ENCODE measurements at places on chromosomes 6 and 20. TPM values are rescaled to one million over a fixed set of nuclear protein-coding genes. Genes with fewer than 3 reads are reported as not detected.

Gene CST7
- 1.8 TPM for total RNA-seq

DNA sequence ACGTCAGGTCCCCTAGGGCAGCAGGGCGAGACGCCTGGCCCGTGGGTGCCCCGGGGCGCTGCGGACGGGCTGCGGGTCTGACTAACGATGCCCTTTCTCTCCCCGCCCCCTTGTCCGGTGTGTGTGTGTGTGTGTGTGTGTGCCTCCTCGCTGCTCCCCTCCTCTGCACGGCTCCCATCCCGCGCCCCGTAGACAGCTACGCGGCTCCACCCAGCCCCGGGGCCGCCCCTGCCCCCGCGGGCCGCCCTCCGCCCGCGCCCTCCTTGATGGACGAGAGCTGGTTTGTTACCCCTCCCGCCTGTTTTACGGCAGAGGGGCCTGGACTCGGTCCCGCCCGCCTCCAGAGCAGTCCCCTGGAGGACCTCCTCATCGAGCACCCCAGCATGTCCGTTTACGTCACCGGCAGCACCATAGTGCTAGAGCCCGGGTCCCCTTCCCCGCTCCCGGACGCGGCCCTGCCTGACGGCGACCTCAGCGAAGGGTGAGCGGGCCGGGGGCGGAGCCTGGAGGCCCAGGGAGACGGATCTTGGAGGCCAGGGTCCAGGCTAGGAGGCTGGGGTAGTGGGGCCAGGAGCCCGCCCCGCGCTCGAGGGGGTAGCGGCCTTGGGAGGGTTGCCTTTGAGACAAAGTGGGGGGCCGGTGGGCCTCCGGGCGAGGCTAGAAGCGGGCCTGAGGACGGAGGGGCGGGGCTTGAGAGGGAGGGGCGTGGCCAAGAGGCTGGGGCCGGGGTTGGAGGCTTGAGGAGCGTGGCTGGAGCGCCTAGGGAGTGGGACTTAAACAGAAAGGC, 5.1 kb downstream of the TP53INP2 start:
- peak; percentile 84 for DNase-seq
- H3K27me3 ChIP-seq = no peaks in the 10 kb centered on the region
- peaks cover 32% of the 10 kb centered on the region for H3K4me1 ChIP-seq

DNA sequence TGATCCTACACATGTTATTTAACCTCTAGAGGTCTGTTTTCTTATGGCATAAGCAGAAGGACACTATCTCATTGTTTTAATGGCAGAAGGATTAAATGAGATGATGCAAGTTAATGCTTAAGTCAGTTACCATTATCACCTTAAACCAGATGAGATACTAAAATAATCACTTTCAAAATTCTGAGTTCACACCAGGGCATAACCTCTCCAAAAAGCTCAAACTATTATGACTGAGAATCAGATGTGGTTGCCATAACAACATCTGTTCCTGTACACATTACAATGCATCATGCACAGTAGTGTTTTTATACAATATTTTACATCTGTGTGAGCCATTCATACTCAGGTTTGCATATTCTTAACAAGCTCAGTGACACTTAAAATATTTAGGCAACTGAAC, 10.2 kb downstream of the ADNP start:
- H3K27ac ChIP-seq = no peak overlapping the region
- no peak for DNase-seq
- H3K36me3 ChIP-seq = no peaks in the 10 kb centered on the region
- H3K27me3 ChIP-seq = no peaks in the 10 kb centered on the region
- H3K4me1 ChIP-seq = peaks cover 70% of the 10 kb centered on the region
- H3K4me3 ChIP-seq = no peak overlapping the region

Gene TMEM170B
- 3.6 TPM for total RNA-seq
